ENCODE measurements at places on chromosomes 3 and 15.
A peak's percentile ranks its signal among the peaks of the same experiment; 100 is the strongest.

GRCh38 chr3:168996622-168997021 is 666.9 kb downstream of the MECOM start:
- H3K36me3 ChIP-seq = no peaks in the 10 kb centered on the region
- no peak overlapping the region for H3K4me3 ChIP-seq
- no peak overlapping the region for H3K27ac ChIP-seq
- no peaks in the 10 kb centered on the region for H3K4me1 ChIP-seq

DNA sequence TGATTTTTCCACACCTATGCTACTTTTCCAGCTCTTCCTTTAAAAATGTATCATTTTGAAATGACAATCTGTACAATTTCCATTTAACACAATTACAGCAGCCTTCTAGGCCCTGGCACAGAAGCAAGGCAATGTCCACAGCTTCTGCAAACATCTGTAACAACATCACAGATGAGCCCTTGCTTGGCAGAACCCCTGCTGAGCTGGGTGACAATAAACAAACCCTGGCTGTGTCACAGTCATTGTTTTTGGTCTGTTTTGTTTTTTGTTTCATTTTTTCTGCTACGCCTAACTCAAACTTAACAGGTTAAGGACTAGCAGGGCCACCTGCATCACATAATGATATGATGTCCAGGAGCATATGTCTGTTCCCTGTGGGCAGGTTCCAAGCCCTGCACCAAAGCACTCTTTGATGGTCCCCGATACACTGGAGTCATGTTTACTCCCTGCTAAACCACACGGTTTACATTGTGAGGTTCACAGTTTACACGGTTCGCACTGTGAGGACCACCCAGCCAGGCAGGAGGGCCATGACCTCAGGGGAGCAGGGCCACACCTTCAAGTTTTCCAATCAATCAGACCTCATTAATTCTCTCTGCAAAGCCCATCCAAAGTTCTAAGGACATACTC is 186.8 kb upstream of the CHRNA7 start:
- no peaks in the 10 kb centered on the region for H3K36me3 ChIP-seq
- no peak for DNase-seq
- H3K27me3 ChIP-seq = no peaks in the 10 kb centered on the region
- no peak overlapping the region for H3K27ac ChIP-seq

GRCh38 chr15:74799255-74799855 is 13.3 kb upstream of the LMAN1L start:
- H3K4me1 ChIP-seq = peaks cover 51% of the 10 kb centered on the region
- peaks cover 23% of the 10 kb centered on the region for H3K36me3 ChIP-seq
- no peak for DNase-seq
- no peak overlapping the region for H3K4me3 ChIP-seq
- no peaks in the 10 kb centered on the region for H3K27me3 ChIP-seq
- H3K27ac ChIP-seq = peak overlapping the region; percentile 56

GRCh38 chr15:63857461-63857856 is 23.7 kb upstream of the HERC1 start:
- H3K27me3 ChIP-seq = no peaks in the 10 kb centered on the region
- no peak overlapping the region for H3K27ac ChIP-seq
- peaks cover 2% of the 10 kb centered on the region for H3K4me1 ChIP-seq

- H3K4me3 ChIP-seq = no peak overlapping the region
- no peak for DNase-seq
- H3K36me3 ChIP-seq = no peaks in the 10 kb centered on the region
- no peaks in the 10 kb centered on the region for H3K27me3 ChIP-seq
- H3K4me1 ChIP-seq = peaks cover 3% of the 10 kb centered on the region
Measured at GRCh38 chr3:195039180-195039843, 231.6 kb downstream of the XXYLT1 start.

GRCh38 chr15:48363474-48363873 is 32.2 kb downstream of the DUT start:
- no peaks in the 10 kb centered on the region for H3K27me3 ChIP-seq
- H3K36me3 ChIP-seq = no peaks in the 10 kb centered on the region
- DNase-seq = no peak
- no peak overlapping the region for H3K4me3 ChIP-seq
- H3K4me1 ChIP-seq = peaks cover 3% of the 10 kb centered on the region
- no peak overlapping the region for H3K27ac ChIP-seq

DNA sequence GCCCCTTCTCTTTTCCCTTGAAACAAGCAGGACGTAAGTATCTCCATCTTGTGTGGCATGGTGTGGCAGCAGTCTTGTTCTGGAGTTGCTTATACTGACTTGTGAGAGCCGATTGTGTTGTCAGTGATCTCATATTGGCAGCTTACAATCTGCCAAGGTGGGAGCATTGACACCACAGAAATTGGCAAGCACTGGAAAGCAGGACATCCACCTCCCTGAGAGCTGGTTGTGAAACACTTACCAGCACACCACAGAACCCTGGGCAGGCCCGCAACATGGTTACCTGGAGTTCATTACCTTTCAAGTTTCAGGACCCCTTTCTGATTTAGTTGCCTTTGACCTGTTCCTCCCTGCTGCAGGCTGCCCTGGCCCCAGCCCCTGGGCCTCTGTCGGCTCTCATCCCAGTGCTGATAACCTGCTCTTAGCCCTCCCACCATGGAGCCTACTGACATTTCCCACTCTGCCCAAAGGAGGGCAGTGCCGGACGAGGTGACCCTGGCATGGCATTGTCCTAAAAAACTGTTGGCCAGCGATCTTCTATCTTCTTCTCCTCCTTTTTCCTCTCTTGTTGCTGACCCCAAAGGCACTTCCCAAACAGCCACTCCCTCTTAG is 10.6 kb upstream of the ATP2B2 start:
- H3K4me1 ChIP-seq = no peaks in the 10 kb centered on the region
- no peaks in the 10 kb centered on the region for H3K27me3 ChIP-seq
- no peaks in the 10 kb centered on the region for H3K36me3 ChIP-seq
- no peak overlapping the region for H3K27ac ChIP-seq

GRCh38 chr3:161236240-161236639 is 15.1 kb downstream of the NMD3 start:
- no peak overlapping the region for H3K4me3 ChIP-seq
- no peak for DNase-seq

GRCh38 chr3:113034011-113034410 is 43.2 kb downstream of the GTPBP8 start:
- DNase-seq = no peak
- no peaks in the 10 kb centered on the region for H3K36me3 ChIP-seq
- H3K4me3 ChIP-seq = no peak overlapping the region
- H3K27me3 ChIP-seq = no peaks in the 10 kb centered on the region
- no peaks in the 10 kb centered on the region for H3K4me1 ChIP-seq

- no peak for DNase-seq
- H3K4me3 ChIP-seq = no peak overlapping the region
- no peaks in the 10 kb centered on the region for H3K27me3 ChIP-seq
- H3K36me3 ChIP-seq = no peaks in the 10 kb centered on the region
- no peaks in the 10 kb centered on the region for H3K4me1 ChIP-seq
- H3K27ac ChIP-seq = no peak overlapping the region
Measured at GRCh38 chr3:114586119-114586518, 292.3 kb downstream of the TIGIT start.

DNA sequence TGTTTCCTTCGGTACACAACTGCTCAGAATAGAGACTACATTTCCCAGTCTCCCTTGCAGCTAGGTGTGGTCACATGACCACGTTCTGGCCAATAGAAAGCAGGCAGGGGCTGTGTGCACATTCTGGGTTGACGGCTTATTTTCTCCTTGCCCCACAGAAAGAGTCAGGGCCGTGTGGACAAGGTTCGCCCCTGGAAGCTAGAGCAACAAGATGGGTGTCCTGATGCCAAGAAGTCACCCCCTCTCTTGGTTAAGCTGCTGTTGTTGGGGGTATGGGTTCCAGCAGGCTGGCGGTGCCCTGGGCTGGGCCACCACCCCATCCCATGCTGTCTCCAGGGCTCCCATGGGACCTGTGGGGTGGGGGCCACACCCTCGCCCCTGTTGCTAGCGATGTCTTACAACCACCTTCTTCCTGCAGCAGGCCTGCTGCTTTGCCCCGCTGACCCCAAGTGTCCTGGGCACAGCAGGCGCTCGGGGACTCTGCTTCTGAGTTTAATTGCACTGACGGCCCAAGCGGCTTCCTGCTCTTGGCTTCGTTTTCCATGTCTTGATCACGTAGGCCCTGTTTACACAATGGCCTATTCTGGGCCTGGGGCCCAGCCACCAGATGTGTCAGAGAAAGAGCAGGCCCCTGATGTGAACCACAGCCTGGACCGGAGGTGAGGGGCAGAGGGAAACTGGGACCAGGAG is 24.9 kb downstream of the ABTB1 start:
- H3K27ac ChIP-seq = no peak overlapping the region
- H3K36me3 ChIP-seq = peaks cover 2% of the 10 kb centered on the region
- H3K4me1 ChIP-seq = peaks cover 21% of the 10 kb centered on the region
- H3K27me3 ChIP-seq = no peaks in the 10 kb centered on the region
- no peak overlapping the region for H3K4me3 ChIP-seq

DNA sequence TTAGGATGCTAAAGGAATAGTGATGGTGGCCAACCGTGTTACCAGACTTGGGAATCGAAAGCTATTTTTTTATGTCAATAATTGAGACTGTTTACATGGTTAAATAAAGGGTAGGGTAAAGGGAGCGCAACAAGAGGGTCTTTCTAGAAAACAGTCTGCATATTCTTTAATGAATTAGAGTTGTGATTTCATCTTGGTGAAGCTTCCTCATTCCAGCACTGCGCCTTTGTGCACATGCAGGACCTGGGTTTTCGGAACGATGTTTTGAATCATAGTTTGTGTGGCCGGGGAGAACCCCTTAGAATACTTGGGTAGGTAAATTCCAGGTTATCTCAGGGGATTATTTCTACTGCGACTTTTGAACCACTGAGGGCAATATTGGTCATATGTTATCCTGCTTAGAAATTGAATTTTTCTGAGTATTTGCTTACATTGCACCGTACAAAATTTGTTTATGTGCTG is 1.3 kb downstream of the PIK3CA start:
- H3K4me3 ChIP-seq = peak overlapping the region; percentile 93
- H3K27ac ChIP-seq = peak overlapping the region; percentile 84
- DNase-seq = peak; percentile 83

DNA sequence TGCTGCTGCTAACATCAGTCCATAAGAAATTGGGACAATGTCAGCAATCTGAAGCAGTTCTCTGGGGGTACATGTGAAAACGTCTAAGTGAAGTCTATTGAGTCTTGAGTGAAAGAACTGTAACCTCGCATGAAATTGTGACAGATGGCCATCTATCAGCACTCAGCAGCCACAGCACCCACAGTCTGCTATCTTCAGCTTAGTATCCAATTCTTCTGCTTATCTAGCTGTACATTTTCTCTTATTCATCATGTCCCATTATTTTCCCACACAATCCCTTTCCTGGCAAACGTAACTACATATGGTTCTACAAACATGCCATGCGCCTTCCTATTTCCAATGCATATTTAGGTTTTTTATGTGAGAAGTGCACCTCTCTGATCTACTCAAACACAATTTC is 629.7 kb downstream of the NTRK3 start:
- no peaks in the 10 kb centered on the region for H3K27me3 ChIP-seq
- no peak for DNase-seq
- no peak overlapping the region for H3K27ac ChIP-seq
- no peaks in the 10 kb centered on the region for H3K4me1 ChIP-seq

GRCh38 chr15:25391971-25392721 is 46.7 kb downstream of the UBE3A start:
- no peaks in the 10 kb centered on the region for H3K4me1 ChIP-seq
- no peak for DNase-seq
- H3K27me3 ChIP-seq = no peaks in the 10 kb centered on the region
- no peak overlapping the region for H3K4me3 ChIP-seq
- peaks cover 29% of the 10 kb centered on the region for H3K36me3 ChIP-seq
- H3K27ac ChIP-seq = no peak overlapping the region

DNA sequence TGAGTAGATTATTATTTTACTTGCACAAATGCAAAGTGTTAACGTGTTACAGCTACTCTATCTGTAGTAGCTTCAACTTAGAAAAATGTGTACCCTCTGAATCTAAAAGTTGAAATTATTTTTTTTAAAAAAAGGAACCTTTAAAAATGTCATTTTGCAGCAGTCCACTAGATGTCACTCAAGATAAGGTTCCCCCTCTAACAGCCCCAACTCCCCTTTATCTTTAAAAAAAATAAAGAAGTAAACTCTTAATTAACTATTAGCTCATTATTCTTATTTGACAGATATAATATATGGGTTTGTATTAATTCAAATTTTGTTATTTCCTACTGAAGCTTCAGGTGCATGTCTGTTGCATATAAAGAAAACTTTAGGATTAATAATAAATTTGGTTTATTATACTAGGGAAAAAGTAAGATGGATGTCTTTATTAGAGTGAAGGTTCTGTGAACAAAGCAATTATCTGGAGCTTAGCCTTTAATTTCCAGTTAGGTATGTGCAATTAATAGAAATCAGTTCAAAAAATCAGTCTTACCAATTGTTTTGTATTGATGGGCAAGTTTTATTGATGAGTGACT is 288.5 kb downstream of the VGLL3 start:
- no peaks in the 10 kb centered on the region for H3K4me1 ChIP-seq
- no peak overlapping the region for H3K4me3 ChIP-seq
- no peaks in the 10 kb centered on the region for H3K36me3 ChIP-seq
- H3K27ac ChIP-seq = no peak overlapping the region
- no peaks in the 10 kb centered on the region for H3K27me3 ChIP-seq

DNA sequence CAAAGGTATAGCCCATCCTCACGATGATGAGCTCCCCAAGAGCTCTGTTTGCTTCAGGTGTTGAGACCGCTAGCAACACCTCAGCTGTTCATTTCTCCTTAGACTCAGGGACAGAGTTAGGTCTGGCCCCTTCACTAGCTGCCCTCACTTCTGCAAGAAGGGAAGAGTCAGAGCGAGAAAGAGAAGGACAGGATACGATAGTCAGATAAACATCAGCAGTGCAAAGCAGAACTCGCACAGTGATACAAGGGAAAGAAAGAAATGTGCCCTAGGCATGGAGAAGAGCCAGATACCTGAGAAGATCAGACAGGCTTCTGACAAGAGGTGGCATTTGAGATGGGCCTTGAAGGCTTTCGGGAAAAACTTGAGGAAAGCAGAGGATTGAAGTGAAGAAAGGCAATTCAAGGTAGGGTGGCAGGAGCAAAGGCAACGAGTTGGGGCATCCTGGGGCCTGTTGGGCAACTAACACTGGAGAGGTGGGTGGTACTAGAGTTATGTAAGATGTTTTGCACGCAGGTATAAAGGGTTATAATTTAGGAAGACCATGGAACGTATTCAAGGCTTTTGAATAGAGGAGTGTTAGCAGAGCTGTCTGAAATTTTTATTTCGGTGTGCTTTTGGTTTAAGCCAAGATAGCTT is 106.0 kb downstream of the PGPEP1L start:
- H3K4me3 ChIP-seq = no peak overlapping the region
- H3K27ac ChIP-seq = no peak overlapping the region
- H3K36me3 ChIP-seq = peaks cover 7% of the 10 kb centered on the region
- no peaks in the 10 kb centered on the region for H3K27me3 ChIP-seq
- peak; percentile 12 for DNase-seq

DNA sequence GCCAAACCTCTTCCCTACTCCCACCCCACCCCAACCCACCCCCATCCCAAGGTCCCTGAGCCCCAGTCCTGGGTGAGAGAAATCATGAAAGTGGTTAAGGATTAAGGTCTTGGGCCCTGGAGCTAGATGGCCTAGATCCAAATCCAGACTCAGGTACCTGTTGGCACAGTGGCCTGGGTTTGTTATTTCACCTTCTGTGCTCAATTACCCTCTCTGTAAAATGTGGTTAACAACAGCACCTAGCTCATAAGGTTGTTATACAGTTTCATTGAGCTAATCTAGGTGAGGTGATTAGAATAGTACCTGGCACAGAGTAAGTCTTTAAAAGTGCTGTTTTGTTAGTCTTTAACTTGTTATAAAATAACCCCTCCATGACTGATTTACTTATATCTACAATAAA is 6.4 kb upstream of the SNUPN start:
- H3K27ac ChIP-seq = no peak overlapping the region
- peaks cover 8% of the 10 kb centered on the region for H3K4me1 ChIP-seq
- H3K27me3 ChIP-seq = no peaks in the 10 kb centered on the region
- DNase-seq = no peak
- no peaks in the 10 kb centered on the region for H3K36me3 ChIP-seq
- H3K4me3 ChIP-seq = no peak overlapping the region

Data from common myeloid progenitor, CD34-positive (primary cell).